ENCODE measurements at places on chromosomes 16 and 17. TPM values are rescaled to one million over a fixed set of nuclear protein-coding genes. Genes with fewer than 3 reads are reported as not detected.

Gene PRSS33
- 14.9 TPM for total RNA-seq

Gene KRTAP4-2
- not detected for total RNA-seq

Gene ESRP2
- total RNA-seq = 0.15 TPM

Gene TMEM114
- not detected for total RNA-seq

Gene CDYL2
- 6.0 TPM for total RNA-seq

Gene KAT7
- total RNA-seq = 47.9 TPM

Measured in A375 (cell line).